ENCODE measurements at places on chromosomes 1 and 21.

- no peak for DNase-seq
Observed at GRCh38 chr1:209207126-209207700, 376.3 kb upstream of the CAMK1G start.

DNA sequence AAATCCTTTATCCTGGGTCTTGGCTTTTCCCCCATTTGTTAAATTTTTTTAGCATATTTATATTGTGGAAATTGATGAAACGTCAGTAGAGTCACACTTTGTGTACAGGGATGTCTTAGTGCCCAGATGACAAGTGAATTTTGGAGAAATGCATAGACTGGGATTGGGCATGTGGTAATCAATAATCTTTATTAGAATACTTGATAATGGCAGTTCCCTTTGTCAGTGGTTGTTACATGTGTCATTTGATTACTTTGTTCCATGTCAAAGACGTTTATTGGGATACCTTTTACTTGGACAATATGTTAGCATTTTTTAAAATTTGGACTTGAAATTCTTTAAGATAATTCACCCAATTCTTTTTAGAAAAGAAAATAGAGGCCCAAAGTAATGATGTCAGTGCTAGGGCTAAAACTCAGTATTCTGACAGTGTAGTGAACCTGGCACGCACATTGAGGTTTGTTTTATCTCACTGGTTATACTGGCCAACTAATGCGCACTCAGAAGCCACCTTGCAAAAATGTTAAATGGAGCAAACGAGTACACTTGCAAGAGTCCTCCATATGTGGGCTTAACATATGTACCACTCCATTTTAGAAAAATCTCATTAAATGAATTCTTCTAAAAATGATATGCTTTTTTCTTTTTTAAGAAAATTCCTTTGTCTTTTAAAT is 9.2 kb downstream of the PRPF38B start:
- DNase-seq: no peak

GRCh38 chr1:206839857-206840256 is 25.6 kb upstream of the IL20 start:
- no peak for DNase-seq

DNA sequence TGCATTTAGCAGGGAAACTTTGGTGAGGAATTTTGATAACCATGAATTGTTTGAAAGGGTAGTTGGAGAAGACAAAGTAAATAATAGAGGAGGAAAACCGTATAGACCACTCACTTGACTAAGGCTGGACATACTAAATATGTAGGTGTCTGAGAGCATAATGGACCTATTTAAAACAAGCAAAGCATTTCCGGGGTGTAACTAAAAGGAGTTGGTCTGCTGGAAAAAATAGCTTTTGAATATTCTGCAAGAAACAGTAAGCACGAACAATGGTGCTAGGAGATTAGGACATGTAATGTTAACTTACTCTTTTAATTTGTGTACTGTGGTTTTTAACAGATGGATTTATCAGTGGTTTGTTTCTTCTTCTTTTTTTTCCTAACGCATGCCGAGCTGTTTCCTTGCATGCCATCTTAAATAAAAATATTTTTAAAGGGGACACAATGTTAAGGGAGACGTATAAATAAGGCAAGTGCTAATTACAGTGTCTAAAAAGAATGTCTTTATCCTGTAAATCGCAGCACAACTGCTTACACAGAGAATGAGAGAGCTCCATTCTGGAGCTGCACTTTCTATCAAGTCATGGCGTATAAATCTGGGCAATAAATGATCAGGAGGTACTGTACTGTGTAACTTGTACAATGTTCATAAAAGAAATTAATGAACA is 492.1 kb downstream of the LMO4 start:
- no peak for DNase-seq

GRCh38 chr1:205481218-205481617 is 23.3 kb upstream of the CDK18 start:
- no peak for DNase-seq

GRCh38 chr1:31479811-31480210 is 66.8 kb downstream of the SERINC2 start:
- DNase-seq: no peak

All from activated CD4-positive, alpha-beta T cell treated with anti-CD3 and anti-CD28 coated beads, Interleukin-2, amount 50 U/mL, for 1 hour (primary cell).